ENCODE measurements at places on chromosomes 2 and 18.

- DNase-seq, result no peak
Measured at GRCh38 chr2:226327830-226328229, 471.8 kb downstream of the IRS1 start.

- DNase-seq, result no peak
Measured at GRCh38 chr2:119387381-119388129, 20.8 kb downstream of the DBI start.

- no peak for DNase-seq
Measured at GRCh38 chr2:21404827-21405625, 281.3 kb downstream of the TDRD15 start.

- no peak for DNase-seq
Measured at GRCh38 chr2:205216580-205216979, 465.7 kb upstream of the NRP2 start.
